C1 segment of cervical spinal cord (tissue), 14 donors: ENCODE measurements at places on chromosomes 5 and 9.

DNA sequence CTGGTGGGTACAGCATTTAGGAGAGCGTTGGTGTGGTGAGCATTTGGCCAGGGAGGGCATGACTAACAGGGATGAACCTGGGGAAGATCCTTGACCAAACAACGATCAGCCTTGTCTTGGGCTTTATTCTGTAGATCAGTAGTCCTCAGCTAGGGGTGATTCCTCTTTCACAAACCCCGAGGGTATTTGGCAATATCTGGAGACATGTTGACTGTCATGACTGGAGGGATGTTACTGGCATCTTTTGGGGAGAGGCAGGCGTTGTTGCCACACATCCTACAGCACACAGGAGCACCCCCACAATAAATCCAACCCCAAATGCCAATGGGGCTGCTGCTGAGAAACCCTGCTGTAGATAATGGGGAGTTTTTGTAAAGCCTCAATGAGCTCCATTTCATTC, 43.9 kb downstream of the OSTF1 start:
- no peak for DNase-seq

DNA sequence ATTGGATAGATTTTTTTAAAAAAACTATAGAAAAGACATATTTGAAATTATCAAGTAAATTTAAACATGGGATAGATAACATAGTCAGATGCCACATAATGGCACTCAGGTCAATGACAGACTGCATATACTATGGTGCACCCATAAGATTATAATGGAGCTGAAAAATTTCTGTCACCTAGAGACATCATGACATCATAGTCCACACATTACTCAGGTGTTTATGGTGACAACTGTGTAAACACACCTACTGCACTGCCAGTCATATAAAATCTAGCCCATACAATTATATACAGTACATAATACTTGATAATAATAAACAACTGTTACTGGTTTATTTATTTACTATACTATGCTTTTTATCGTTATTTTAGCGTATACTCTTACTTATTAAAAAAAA, 58.6 kb downstream of the CPLANE1 start:
- no peak for DNase-seq

DNA sequence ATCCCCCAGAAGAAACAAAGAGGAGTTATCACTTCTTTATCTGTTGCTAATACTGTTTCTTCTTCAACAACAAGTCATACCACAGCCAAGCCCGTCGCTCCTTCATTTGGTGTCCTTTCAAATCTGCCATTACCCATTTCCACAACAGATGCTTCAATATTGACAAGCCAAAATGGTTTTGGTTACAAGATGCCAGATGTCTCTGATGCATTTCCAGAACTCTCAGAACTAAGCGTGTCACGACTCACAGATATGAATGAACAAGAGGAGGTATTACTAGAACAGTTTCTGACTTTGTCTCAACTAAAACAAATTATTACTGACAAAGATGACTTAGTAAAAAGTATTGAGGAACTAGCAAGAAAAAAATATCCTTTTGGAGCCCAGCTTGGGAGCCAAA, 16.0 kb upstream of the HAND1 start:
- no peak for DNase-seq

DNA sequence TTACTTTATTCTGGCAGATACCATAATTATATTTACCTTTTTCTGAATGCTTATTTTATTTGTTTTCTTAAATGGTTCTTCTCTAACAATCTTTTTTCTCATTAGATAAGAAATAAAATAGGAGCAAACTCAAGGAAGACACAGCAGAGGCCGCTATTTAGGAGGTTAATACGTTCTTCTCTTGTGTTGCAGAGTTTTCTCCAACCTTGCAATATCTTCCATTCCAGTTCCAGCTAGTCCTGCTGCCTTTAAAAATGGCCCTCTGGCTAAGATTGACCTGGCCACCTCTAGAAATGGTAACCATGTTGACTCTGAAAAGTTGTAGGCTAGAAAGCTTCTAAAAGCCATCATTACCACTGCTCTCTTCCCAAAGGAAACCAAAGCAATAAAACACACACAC, 718.8 kb downstream of the MAT2B start:
- DNase-seq: no peak

- DNase-seq: no peak
Observed at GRCh38 chr5:81794226-81794625, 43.3 kb upstream of the SSBP2 start.

DNA sequence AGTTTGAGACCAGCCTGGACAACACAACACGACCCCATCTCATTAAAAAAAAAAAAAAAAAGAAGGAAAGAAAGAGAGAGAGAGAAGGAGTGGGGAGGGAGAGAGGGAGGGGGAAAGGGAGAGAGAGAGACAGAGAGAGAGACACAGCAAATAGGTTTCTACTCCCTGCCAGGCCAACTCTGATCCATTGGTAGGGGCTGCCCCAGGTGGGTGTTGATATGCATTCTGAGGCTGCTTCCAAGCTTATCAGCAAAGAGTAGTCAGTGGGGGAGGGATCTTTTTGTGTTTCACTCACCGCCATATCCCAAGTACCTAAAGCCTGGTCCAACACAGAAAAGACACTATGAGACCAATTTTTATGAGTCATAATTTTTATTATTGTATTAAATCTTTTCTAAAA, 57.0 kb upstream of the SAP30L start:
- no peak for DNase-seq

DNA sequence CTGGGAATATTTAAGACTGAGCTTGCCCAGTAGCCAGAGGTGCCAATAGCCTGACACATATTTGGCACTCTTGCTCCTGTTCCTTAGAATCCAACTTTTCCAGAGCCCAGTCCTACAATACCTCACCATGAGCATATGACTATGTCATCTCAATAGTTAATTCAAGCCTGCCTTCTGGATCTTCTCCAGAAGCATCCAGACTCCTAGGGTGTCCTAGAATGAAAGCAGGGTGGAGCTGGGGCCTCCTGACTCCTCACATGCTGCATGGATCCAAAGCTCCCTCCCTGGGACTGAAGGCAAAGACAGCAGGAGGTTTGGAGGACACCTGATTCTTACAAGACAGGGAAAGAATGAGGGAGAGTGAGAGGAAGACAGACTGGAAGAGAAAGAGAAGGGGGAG, 37.9 kb downstream of the SH3TC2 start:
- DNase-seq: no peak

DNA sequence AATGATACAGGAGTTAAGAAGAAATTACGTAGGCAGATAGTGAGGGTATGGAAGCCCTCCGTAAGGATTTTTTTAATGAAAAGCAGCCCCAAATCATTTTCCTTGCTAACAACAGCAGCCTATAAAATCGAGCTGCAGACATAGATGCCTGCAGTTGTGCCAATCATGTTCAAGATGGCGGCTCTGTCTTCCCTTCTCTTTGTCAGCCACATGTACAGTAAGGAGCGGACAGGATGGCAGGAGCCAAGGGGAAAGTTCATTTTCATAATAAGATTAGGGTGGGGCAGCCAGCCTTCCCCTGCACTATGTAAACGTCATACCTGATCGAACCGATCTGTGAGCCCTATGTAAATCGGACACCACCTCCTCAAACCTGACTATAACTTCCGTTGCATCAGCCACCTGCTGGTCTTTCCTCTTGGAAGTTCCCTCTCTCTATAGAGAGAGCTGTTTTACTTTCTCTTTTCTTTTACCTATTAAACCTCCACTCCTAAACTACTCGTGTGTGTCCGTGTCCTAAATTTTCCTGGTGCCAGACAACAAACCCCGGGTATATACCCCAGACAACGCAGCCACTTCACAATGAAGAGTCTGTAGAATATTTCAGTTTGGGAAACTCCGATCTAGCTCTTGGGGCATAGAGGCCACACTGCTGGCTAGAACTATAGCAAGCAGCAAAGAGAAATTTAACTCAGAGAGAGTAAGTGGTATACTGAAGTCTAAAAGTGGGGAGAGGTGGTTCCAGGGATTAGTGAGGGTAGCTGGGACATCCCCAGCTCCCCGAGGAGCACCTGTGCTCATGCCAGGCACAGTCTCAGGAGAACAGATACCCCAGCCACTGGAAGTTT, 20.8 kb upstream of the SLC24A2 start:
- no peak for DNase-seq

GRCh38 chr5:133128066-133128465, 76.3 kb downstream of the HSPA4 start:
- no peak for DNase-seq

GRCh38 chr5:15487228-15487627, 12.8 kb upstream of the FBXL7 start:
- DNase-seq: no peak

- no peak for DNase-seq
Observed at GRCh38 chr9:136717399-136717798, 5.0 kb downstream of the DIPK1B start.

GRCh38 chr5:74974451-74975091, 77.8 kb downstream of the GCNT4 start:
- DNase-seq: no peak

GRCh38 chr5:168667301-168667840, 88.2 kb upstream of the PANK3 start:
- no peak for DNase-seq

GRCh38 chr5:159187719-159188118, 21.6 kb downstream of the RNF145 start:
- DNase-seq: no peak
